ENCODE measurements at places on chromosomes 2 and 18. TPM values are rescaled to one million over a fixed set of nuclear protein-coding genes. Genes with fewer than 3 reads are reported as not detected.

SH3RF3 gene
- total RNA-seq = 10.8 TPM

COL4A3 gene
- total RNA-seq = 1.5 TPM

TMEM200C gene
- under 0.01 TPM for total RNA-seq

ECEL1 gene
- not detected for total RNA-seq

SERPINB7 gene
- total RNA-seq = 0.49 TPM

STARD6 gene
- total RNA-seq = not detected

CPS1 gene
- 8.8 TPM for total RNA-seq

ZNF407 gene
- total RNA-seq = 15.5 TPM

MBP gene
- total RNA-seq = 33.6 TPM

RNF152 gene
- 45.7 TPM for total RNA-seq

ZSWIM2 gene
- not detected for total RNA-seq

Data from vagina (tissue), 2 donors.